ENCODE measurements at places on chromosomes 4 and X.

GRCh38 chr4:11608992-11609391 is 180.3 kb upstream of the HS3ST1 start:
- no peak for DNase-seq

DNA sequence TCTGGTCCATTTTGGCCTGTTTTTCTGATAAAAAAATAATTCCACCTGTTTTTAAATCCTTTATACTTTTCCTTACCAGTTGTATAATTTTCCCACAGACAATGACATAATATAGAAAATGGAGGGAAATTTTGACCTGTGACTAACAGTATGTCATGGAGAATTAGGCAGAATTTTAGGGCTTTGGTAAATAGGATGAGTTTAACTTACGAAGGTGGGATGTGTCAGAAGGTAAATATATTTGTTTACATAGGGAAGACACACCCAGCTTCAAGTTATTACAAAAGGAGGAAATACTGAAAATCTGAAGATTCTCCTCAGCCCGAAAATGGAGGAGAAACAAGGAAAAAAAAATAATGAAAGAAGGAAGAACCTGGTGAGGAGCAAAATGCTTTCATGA is 64.6 kb upstream of the PPP3CA start:
- DNase-seq, result no peak

DNA sequence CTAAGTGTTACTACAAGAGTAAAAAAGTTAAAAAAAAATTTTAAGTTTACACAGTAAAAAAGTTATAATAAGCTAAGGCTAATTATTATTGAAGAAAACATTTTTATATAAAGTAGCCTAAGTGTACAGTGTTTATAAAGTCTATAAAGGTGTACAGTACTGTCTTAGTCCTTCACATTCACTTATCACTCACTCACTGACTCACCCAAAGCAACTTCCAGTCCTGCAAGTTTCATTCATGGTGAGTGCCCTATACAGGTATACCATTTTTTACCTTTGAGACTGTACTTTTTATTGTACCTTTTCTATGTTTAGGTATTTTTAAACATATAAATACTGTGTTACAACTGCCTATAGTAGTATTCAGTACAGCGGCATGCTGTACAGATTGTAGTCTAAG is 74.2 kb downstream of the TMEM165 start:
- DNase-seq, result no peak

GRCh38 chr4:77567549-77567948 is 38.1 kb upstream of the CXCL13 start:
- no peak for DNase-seq

DNA sequence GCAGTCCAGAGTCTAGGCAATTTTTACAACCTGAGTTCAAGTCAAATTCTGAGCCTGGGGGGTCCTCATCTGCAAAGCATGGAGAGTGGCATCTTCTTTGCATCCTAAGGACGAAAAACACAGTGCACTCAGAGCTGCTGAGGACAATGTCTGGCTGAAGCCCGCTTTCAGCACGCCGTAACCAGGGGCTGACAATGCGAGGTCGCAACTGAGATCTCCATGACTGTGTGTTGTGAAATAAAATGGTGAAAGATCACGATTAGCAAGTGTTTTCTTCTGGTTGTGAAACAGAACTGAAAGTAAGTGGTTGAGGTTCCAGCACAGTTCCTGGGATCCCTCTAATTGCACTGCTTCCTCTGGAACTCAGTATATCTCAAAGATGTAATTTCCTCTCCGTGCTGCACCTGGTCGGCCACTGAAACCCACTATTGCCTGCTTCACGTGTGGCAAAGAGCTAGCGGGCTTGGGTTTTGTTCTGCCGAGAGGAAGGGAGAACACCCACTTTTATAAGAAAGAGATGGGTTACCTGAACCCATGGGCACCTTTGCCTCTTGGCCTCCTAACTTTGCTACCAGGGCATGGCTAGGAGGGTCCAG is 7.7 kb upstream of the F11 start:
- DNase-seq, result no peak
